Stimulated activated CD4-positive, alpha-beta T cell treated with anti-CD3 and anti-CD28 coated beads, Interleukin-1b, Interleukin-23, amount 100 ng/mL, for 24 hours (primary cell): ENCODE measurements at places on chromosomes 2 and 18.

GRCh38 chr2:233862261-233862768 is 5.9 kb downstream of the MSL3B start:
- DNase-seq = no peak

DNA sequence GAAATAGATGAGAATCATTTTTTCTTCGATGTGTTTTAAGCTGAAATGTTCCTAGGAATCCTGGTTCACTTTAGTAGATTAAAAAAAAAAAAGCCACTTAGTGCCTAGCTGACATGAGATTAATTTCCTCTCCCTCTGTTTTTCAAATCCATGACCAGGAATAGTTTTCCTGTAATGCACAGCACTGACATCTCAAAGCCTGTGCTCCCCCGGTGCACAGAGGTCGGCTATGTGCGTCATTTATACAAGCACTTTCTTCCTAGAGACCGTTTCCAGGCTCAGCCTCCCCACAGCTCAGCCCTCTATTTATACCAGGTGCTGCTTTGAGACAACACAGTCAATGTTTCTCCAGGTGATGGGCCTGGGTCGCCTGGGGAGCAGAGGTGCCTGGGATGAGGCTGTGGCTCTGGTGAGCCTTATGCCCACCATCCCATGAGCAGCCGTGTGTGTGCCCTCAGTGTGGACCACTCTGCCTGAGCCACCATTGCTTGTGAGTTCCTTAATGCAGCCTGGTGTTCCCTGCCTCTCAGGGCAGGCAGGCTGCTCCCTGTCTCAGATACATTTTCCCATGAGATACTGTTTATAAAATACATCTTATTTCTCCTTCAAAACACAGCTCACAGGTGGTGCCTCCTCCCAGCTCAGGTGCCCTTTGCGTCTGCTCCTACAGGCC is 515.7 kb upstream of the HS6ST1 start:
- no peak for DNase-seq

DNA sequence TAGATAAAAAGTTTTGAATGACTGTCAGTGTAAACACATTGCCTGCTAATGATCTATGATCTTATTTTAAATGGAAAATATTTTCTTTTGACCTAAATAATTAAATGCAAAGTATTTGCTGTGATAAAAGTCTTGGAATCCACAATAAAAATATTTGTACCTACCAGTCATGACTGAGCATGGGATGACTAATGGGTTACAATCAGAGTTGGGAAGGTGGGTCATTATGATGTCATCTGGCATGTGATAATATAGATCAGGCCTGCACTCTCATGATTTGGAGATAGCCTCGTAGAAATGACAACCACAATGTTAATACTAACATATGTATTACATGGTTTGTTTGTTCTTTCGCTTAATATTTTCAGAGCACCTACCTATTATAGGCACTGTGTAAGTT is 848.8 kb upstream of the KLHL29 start:
- no peak for DNase-seq

DNA sequence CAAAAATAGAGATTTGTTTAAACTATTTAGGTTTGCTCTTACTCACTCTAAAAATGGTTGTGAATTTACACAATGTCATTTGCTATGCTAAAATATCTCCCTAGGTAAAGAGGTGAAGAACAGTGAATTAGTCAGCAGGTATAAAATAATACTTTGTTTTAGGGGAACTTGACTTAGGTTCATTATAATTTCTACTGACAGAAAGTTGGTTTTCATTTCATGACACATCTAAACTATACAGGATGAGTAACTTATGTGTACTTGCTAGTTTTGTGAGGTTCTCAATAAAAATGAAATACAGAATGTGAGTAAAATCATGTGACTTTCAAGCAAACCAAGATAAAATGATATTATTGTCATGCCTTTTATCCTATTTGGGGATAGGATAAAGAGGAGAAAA is 66.0 kb downstream of the DIS3L2 start:
- DNase-seq = no peak

DNA sequence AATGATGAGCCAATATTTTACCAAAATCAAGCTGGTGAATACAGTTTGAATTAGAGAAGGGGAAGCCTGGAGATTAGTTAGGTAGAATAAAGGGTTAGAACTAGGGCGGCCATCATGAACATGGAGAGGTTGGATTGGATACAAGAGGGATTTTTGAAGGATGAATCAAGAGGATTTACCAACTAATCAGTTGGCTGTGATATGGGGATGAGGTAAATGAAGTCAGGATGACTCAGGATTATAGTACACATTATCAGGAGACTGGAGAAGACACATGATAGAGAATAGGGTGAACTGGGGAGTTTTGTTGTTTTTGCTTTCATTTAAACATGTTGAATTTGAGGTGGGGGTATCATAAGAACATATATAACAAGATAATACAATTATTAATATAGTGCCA is 73.8 kb upstream of the PROKR1 start:
- no peak for DNase-seq

- DNase-seq = no peak
Measured at GRCh38 chr2:38073211-38074057, 2.5 kb downstream of the CYP1B1 start.

DNA sequence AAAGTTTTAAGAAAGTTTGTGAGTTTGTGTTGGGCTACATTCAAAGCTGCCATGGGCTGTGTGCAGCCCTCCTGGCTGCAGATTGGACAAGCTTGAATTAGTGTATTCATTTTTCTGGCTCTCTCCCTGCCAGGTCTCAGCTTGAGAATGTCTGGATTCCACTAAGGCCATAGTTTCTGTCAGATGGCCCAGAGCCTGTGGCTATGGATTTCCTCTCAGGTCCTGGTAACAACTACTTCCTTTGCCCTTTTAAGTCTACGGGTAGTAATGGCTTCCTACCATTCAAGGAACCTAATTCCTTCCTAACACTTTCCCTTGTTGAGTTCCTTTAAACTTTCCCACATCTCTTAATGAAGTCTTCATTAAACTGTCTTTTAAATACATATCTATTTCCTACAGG is 24.3 kb upstream of the PSMD14 start:
- DNase-seq = no peak

DNA sequence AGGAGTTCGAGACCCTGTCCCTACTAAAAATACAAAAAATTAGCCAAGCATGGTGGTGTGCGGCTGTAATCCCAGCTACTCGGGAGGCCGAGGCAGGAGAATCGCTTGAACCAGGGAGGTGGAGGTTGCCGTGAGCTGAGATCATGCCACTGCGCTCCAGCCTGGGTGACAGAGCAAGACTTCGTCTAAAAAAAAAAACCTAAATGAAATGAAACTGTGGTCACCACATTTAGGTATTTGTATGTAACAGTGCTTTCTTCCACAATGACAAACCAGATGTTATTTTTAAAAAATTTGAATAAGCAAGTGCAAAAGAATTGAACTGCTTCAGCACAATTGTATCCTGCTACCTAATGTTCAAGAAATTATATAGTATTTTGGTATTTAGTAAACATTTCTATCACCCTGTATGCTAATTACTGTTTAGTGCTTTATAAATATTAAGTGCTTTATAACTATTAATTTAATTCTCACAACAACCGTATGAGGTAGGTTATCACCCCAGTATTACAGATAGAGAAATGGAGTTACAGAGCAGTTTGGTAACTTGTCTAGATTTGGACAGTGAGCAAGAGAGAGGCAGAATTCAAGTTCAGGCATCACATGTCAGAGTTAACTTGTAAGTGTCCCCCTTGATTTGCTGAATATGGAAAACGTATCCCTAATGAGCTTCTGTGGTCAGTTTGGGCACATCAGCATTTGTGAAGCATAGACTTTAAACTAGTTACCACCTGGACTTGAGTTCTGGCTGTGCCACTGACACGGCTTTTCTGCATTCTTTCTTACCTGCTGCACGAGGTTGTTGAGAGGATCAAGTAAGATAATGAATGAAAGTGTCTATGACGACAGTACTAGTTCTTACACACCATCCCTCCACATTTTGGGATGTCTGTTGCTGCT is 14.4 kb downstream of the PHLPP1 start:
- no peak for DNase-seq

- no peak for DNase-seq
Measured at GRCh38 chr2:37847792-37848191, 77.3 kb upstream of the RMDN2 start.

GRCh38 chr18:374721-375168 is 106.9 kb upstream of the THOC1 start:
- no peak for DNase-seq

- DNase-seq = peak; percentile 18
Measured at GRCh38 chr2:127859712-127860085, 1.7 kb upstream of the POLR2D start.

DNA sequence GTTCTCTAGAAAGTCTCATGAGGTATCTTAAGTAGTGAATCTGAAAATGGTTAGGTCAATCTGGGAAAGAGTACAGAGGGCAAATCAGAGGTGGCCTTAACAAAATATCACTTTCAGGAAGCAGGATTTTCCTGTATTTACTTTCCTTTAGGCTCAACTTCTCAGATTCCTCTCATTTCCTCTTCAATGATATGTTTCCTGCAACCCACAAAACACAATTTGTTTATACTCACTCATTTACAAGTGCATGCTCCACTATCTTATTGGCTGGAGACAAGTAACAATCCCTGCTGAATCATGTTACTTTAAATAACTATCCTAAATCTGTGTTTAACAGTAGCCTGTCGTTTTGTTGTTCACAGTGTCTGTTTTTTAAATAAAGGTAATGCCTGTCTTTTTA is 228.1 kb downstream of the DSC3 start:
- no peak for DNase-seq

- DNase-seq = no peak
Measured at GRCh38 chr18:45341454-45341853, 273.8 kb upstream of the SLC14A2 start.

DNA sequence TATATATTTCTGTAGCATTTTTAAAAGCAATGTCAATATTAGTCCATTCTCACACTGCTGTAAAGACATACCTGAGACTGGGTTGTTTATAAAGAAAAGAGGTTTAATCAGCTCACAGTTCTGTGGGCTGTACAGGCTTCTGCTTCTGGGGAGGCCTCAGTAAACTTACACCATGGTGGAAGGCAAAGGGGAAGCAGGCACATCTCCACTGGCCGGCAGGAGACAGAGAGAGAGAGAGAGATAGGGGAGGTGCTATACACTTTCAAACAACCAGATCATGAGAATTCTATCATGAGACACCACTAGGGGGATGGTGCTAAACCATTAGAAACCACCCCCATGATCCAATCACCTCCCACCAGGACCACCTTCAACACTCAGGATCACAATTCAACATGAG is 43.1 kb downstream of the CHMP3 start:
- no peak for DNase-seq

GRCh38 chr18:44579028-44579702 is 101.5 kb upstream of the SETBP1 start:
- no peak for DNase-seq

GRCh38 chr2:7510353-7510752 is 593.1 kb downstream of the RNF144A start:
- DNase-seq = no peak

- no peak for DNase-seq
Measured at GRCh38 chr2:904246-905024, 46.2 kb upstream of the SNTG2 start.

- DNase-seq = no peak
Measured at GRCh38 chr2:118841450-118841827, 6.0 kb downstream of the EN1 start.

DNA sequence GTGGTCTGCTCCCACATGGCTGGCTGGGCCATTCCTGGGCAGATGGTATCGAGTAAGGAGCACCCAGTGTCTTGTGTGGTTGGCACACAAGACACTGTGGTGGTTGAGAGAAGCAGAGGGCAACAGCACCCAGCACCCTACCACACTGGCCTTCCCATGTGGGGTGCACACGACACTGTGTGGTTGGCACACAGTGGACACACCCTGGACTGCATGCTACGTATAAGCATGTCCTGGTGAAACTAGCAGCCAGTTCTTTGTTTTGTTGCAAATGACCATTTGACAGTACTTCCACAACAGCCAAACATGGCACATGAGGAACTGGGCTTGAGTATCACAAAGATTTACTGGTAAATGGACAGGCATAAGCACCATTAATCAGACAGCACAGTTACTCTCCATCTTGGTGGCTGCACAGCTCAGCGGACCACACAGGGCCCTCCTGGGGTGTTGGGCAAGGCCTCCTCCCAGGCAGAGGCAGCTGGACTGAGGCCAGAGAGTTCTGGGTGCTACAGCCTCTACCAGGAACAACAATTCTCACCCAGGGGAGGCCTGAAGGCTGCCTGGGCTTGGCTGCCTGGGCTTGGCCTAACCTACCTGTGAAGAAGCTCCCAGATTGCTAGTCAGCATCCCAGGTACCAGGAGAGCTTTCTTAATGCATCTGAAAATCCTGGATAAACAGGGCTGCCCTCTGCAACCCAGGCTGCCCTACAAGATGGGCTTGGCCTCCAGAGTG is 59.3 kb upstream of the ALPP start:
- DNase-seq = no peak

GRCh38 chr2:73006969-73007710 is 64.4 kb downstream of the SFXN5 start:
- DNase-seq = no peak

DNA sequence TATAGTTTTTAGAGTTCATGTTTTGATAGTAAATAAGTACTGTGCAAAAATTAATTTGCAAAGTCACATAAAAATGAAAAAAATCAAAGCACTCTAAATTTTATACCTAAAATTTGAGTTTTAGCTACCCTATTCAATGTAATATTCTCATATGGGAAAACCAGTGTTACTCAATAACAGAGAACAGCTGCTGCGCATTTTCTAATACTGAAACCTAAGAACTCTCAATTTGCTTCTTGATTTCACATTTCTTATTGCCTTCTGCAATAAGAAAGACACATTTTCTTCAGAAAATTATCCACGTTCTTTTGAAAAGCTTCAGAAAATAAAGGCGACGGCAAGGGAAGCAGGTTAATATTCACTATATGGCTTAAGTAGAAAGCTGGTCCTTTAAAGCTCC is 199.1 kb upstream of the CCDC150 start:
- no peak for DNase-seq

DNA sequence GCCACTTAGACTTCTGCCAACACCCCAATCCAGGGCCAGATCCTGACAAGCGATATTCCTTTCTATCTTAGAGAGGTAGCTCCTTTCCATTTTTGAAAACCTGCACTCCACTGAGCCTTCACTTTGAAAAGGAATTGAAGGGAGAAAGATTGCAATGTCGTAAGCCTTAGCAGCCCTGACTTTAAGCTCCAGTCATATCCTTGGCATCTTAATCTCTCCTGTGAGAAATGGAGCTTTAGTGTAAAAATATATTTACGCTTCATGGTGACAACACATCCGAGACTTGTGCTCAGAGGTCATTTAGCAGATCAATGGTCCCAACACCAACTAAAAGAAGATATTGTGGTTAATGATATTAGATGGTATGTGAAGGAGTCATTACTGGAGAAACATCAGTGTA is 235.8 kb upstream of the MEX3C start:
- DNase-seq = no peak
